Activated CD4-positive, CD25-positive, alpha-beta regulatory T cell (primary cell): ENCODE measurements at places on chromosomes 3 and 15.

GRCh38 chr15:69782809-69783208, 314.9 kb downstream of the TLE3 start:
- no peak for DNase-seq

DNA sequence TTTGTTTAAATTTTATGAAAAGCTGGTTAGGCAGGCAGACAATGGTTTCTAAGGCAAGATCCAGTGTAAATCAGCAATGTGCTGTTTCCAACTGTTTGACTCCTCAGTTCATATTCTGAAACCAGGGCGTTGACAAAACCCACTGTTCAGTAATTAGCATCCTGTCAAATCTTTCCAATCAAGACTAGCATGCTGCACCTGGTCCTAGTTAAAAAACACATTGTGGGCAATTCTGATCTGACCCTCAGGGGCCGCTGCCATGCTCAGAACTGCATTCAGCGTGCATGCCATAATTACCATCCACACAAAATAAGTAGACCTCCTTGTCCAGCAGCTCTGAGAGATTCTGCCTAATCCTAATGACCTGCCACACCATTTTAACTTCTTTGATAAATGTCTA, 20.9 kb upstream of the RBP1 start:
- no peak for DNase-seq

DNA sequence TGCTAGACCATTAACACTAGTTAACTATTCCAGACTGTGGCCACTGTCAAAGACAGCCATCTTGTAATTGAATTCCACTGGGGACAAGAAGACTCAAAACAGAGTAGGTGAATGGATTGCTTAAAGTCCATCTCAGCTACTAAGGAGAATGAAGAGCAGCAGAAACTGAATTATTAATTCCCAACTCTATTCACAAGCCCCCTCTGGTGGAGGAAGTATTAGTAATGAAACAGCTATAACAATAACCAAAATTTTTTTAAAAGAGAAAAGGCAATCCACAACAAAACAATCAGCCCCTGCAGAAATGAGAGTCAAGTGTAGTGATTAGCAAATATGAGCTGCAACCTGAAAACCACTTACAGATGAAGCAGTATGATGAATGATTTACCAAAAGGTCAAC, 302.8 kb downstream of the FHIT start:
- no peak for DNase-seq

DNA sequence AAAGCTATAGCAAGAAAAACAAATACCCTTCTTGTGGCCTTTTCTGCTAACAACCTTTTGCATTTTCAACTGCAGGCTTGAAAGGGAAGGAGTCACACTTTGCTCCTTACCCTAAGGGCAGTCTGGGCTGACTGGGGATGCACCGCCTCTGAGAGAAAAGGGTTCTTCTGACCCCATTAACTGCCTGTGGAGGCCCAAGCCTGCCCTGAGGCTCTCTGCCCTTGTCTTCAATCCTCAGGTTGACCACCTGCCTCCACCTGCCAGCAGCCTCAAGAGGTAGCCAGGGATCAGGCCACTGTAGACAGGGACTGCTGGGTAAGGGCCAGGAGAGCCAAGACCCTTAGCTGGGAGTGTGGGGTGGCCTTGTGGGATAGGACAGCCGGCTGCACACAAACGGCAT, 93.8 kb downstream of the SQOR start:
- DNase-seq: no peak

- DNase-seq: no peak
These were observed 19.0 kb downstream of the MAPK6 start for GRCh38 chr15:52037889-52038505.

GRCh38 chr3:38579141-38579540, 70.3 kb downstream of the SCN5A start:
- DNase-seq: no peak

GRCh38 chr15:100788418-100789105, 91.1 kb upstream of the ALDH1A3 start:
- no peak for DNase-seq

DNA sequence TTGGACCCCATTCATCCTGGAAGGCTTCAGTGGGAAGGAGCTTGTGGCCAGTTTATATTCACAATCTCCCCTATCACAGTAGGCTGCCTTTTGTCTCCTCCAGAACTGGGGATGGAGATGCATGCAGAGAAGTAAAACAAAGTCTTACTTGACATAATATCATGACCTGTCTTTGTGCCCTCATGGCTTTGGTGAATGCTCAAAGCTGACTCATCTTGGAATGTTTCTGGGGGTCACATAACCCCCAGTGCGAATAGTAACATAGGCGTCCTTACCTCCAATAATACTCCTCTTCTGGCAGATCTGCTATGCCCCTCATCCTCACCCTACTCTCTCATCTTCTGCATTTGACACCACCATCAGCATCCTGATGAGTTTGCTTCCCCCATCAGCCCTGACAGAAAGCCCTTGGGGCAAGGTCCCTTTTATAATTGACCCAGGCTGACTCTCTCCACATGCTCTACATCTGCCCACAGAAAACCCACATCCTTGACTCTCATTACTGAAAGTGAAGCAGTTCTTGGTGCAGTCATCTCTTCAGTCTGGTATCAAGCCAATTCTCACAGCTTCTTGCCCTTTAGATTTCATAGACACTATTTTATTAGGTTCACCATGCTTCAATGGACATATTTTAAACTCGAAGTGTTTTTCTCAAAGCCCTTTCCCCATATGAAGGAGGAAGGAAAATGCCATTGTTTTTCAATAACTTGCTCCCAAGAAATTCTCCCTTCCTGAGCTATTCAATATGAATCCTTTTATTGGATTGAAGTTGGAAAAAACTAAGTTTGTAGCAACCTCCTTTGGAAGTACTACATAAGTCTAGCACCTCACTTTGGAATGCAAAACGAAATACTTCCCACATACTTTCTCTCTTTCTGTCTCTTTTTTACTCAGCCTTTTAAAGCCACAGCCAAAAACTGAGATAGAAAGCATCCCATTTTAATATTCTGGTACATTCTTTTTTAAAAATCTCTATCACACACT, 36.6 kb downstream of the OSTN start:
- no peak for DNase-seq

- DNase-seq: no peak
These were observed 9.4 kb upstream of the CMSS1 start for GRCh38 chr3:99808163-99808794.

DNA sequence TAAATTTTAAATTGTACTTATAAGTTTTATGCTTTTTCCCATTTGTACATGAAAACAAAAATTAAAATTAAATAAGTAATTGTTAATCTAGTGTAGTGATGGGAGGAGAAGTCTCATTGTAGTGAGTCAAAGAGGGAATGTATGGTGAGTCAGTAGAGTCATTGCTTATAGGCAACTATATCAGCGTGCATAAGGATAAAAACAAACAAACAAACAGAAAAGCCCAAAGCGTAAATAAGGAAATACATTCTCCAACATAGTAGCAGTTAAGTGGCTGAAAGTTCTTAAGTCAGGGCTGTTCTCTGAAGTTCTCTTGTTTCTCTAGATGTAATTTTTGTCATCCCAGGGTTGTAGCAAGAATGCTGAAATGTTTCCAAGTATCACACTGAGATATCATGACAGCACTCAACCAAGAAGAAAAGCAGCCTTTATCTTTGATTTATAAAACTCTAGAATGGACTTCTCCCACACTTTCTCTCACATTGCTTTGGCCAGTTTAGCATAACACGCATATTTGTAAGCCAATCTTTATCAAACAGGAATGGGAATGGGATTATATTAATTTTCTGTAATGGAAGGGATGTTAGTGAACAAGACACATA, 184.1 kb upstream of the TP63 start:
- DNase-seq: no peak

DNA sequence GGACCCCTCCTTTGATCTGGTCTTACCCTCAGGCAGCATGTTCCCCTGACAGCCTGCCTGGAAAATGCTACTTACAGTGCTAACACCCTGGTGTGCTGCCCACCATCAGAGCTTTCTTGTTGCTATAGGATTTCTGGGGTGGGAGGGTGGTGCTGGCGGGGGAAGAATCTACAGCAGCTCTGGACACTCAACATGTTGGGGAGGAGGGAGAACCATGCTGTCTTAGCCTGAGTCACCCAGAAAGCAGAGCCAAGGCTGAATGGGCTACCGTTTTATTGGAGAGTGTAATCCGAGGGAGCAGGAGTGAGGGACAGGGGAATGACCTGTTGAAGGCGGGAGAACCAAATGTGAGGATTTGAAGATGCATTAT, 45.6 kb downstream of the MFSD1 start:
- no peak for DNase-seq

GRCh38 chr3:57974796-57975388, 33.3 kb upstream of the FLNB start:
- DNase-seq: no peak

DNA sequence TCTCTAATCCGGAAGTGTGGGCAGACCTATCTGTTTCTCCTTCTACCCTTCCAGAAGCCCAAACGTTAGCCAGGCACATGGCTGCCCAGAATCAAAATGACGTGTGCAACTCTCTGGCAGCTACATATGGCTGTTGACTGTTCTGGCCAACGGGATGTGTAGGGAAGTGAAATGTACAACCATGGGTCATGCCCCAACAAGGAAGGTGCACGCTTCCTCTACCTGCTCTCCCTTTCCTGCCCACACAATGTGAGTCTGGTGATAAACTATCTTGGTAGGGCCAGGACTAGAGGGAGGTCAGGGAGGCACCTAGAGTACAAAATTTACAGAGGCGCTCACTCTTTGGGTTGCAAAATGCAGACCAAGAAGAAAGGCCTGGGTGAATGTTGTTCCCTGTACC, 495.9 kb upstream of the PROK2 start:
- DNase-seq: no peak

- no peak for DNase-seq
These were observed 537 bp downstream of the GRAMD2A start for GRCh38 chr15:72197041-72197459.

- DNase-seq: no peak
These were observed 162.4 kb downstream of the NSUN3 start for GRCh38 chr3:94225148-94225865.

DNA sequence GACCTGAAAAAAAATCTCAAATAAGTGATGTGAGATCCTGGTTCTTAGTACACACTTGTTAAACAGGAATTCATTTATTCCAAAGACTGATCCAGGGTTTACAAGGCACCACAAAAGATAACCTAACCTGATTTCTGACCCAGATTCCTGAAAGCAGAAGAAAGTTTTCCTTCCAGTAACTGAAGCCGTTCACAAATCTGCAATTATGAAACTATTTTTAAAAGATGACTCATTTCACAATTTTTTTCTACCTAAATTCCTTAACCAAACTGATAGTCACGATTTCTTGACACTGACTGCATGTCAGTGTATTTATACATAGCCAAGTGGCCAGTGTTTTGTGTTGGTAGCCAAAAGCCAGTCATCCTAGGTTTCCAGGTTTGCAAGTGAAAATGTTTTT, 17.1 kb downstream of the SLC9A9 start:
- DNase-seq: no peak

DNA sequence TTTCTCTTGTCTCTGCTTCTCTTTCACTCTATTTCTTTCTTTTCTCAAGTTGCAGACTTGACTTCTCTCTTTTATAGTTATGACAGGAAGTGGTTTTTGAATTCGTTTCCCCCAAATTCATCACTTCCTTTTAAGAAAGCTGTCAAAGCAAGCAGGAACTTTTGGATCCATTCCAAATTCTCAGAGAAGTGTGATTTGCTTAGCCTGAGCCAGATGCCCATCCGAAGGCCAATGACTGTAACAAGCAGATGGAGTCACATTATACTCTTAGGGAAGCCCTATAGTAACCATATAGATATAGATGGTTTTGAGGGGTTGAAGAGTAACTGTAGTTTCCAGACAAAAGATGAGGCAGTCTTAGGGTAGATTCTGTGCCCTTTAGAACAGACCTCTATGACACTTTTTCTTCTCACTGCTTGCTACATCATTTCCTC, 592.0 kb upstream of the KCNMB2 start:
- DNase-seq: no peak

DNA sequence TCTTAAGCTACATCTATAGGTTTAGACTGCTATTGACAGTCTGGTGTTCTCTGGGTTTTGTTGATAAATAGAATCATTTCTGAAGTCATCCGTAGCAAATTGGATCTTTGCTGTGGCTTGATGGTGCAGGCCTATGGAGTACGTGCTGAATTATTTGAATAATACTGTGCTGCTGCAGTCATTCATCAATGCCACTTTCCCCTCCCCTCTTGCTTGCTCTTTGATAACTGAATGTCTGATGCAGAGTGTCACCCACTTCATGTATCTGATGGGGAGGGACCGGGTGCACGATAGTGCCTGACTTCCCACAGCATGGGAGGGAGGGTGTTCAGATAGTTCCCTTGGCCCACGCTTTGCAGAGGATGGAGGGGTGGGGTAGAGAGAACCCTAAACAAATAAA, 179.9 kb downstream of the AGBL1 start:
- DNase-seq: no peak

- DNase-seq: no peak
These were observed 39.1 kb downstream of the CFAP91 start for GRCh38 chr3:119741657-119742590.

GRCh38 chr15:70480196-70480856, 283.0 kb downstream of the UACA start:
- DNase-seq: no peak

- DNase-seq: peak; percentile 28
These were observed 152.9 kb downstream of the TPRG1 start for GRCh38 chr3:189324538-189325138.

DNA sequence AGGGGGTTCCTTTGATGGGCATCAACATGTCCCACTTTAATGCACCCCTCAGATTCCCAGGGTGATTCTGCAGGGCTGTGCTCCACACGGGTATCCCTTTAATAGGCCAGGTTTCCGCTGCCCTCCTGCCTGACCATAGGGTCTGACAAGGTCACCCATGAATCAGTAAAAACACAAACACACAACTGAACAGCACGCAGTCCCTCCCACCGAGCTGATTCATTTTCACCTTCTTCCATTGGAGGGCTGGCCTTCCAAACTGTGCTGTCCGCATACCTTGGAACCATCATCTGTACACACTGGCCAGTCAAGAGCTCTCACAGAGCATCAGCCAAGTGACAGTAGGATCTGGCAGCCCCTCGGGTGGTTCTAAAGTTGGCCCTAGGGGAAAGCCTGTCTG, 93.7 kb downstream of the FBLN2 start:
- no peak for DNase-seq

- no peak for DNase-seq
These were observed 30.4 kb upstream of the TRPM1 start for GRCh38 chr15:31131853-31132375.

GRCh38 chr3:60282866-60283265, 968.4 kb downstream of the FHIT start:
- DNase-seq: no peak

DNA sequence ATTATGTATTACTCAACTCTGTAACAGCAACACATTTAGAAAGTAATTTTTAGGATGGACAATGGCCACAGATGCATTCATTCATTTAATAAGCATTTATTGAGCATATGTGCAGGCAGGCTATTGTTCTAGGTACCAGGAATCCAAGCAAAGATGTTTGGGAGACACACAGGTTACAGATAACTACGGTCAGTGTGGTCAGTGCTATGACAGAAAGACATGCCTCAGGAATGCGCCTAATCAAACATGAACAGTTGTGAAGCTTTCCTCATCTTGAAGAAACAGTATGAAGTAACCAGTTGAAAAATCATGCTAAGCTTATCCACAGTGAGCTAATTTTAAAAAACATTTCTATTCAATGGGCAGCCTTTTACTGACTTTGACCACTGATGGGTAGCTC, 155.4 kb upstream of the CCDC54 start:
- no peak for DNase-seq
